Mucosa of gallbladder (tissue), 1 donor: ENCODE measurements at places on chromosomes 2 and 18.

DNA sequence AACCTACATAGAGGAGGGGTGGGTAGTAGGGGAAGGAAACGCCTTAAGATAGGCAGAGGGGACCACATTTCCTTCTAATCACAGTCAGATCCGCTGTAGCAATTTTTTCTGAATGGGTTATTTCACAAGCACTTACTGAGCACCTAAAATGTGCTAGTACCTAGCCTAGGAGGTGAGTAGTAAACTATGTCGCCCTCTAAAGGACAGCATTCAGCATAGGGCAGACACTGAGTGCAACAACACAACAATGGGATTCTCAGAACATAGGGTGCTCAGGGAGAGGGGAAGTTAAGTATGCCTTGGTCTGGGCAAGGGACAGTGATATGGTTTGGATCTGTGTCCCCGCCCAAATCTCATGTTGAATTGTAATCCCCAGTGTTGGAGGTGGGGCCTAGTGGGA is 166.1 kb upstream of the RAB6C start:
- DNase-seq = no peak

GRCh38 chr2:195470622-195471021 is 186.4 kb upstream of the SLC39A10 start:
- DNase-seq = no peak

DNA sequence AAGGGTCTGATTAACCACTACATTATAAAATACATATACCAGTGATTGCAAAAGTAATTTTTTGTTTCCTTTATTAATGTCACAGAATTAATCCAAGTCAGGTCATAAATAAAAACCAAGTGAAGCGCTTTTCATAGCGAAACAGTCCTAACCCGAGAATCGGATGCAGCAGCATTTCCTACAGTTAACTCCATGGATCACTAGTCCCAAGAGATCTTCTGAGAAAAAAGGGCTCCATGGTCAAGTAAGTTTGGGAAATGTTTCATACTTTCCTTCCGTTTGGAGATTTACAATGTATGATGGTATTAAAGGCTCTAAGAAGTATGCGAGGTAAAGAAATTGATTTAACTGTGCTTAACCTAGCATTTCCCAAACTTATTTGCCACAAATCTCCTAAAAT is 85.2 kb downstream of the NOL10 start:
- no peak for DNase-seq

DNA sequence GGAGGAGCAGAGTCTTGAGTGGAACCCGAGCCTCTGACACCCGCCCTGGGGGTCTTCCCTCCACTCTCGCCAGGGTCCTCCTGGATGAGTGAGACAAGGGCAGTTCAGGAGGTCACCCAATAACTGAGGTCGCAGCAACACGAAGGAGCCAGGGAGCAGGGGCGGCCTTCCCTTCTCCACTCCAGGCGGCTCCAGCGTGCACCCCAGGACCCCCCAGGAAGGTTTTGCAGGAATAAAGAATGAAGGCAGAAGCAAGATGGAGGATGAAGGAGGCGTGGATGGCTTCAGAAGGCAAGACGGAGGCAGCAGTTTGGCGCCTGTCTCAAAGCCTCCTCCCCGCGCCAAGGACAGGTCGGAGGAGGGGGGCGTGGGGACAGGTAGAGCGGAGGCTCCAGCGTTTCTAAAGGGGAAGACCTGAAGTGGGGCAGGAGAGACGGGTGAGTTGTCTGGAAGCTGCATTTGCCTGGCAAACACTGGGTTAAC is 579 bp upstream of the ITM2C start:
- DNase-seq = no peak

GRCh38 chr2:28411956-28412609 is 19.4 kb downstream of the FOSL2 start:
- no peak for DNase-seq

GRCh38 chr2:169664600-169664977 is 29.6 kb downstream of the CFAP210 start:
- no peak for DNase-seq
